ENCODE measurements at places on chromosomes 2 and 18.

GRCh38 chr2:37570773-37571586 is 100.5 kb downstream of the CDC42EP3 start:
- peak; percentile 96 for DNase-seq

GRCh38 chr2:170743530-170744239 is 26.5 kb upstream of the ERICH2 start:
- DNase-seq: no peak

DNA sequence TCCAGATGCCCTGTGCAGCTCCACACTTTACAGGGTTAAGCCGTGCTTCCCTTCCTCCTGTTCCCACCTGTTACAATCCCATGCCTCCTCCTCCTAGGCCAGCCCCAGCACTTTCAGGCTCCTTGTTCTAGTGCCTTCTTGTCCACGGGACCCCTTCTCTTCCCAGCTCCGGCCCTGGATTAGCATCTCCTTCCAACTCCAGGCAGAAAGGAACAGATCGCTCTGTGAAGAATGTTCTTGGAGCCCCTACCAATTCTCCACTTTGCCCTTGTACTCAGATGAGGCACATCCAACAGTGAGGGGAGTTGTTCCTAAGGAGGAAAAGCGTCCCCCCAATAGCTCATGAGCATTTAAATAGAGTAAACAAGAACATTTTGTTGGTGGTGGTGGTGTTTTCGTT is 72.7 kb downstream of the CABLES1 start:
- no peak for DNase-seq

- DNase-seq: peak; percentile 82
These were observed 165.0 kb downstream of the PLCL1 start for GRCh38 chr2:197969391-197969893.

GRCh38 chr2:119231975-119232665 is 8.5 kb downstream of the STEAP3 start:
- peak; percentile 56 for DNase-seq

GRCh38 chr18:40159141-40160017 is 1795.7 kb upstream of the PIK3C3 start:
- peak; percentile 28 for DNase-seq
